Large intestine (tissue), 12 donors: ENCODE measurements at places on chromosomes 7 and 10.

DNA sequence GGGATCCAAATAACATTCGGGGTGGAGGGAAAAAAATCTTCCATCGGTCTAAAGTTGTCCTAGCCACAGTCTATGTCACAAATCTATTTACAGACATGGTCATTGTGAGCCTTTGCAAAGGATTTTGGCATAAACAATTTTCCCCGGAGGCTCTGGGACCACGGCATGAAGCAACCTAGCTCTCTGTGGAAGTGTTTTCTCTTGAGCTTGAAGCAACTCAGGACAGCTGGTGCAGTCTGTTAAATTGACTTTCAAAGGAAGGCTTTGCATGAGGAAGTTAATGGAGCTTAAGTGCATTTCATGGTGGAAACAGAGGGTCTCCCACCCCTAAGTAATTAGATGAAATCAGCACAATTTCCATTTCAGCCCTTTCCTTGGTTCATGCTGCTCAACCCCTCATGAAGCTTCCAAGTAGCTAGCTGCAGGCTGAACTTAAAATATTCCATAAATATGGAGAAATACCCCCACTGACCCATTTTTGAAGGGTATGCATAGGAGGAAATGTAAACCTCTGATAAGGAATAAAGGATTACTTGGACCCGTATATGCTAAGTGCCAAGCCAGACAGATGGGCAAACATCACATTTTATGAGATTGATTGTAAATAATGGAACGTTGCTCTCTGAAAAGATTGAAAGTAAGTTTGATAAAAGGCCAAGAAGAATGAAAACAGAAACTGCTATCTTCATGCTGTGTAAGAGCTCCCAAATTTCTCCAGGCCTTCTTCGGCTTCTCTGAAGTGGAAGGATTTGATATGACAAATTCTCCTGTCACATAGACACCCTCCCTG lies 39.9 kb downstream of the CCDC3 start:
- no peaks in the 10 kb centered on the region for H3K36me3 ChIP-seq
- H3K27me3 ChIP-seq: no peaks in the 10 kb centered on the region
- DNase-seq: no peak

GRCh38 chr7:36318116-36318515 lies 71.5 kb upstream of the ANLN start:
- no peak overlapping the region for H3K27ac ChIP-seq
- H3K4me3 ChIP-seq: no peak overlapping the region
- H3K4me1 ChIP-seq: no peaks in the 10 kb centered on the region
- no peaks in the 10 kb centered on the region for H3K27me3 ChIP-seq

DNA sequence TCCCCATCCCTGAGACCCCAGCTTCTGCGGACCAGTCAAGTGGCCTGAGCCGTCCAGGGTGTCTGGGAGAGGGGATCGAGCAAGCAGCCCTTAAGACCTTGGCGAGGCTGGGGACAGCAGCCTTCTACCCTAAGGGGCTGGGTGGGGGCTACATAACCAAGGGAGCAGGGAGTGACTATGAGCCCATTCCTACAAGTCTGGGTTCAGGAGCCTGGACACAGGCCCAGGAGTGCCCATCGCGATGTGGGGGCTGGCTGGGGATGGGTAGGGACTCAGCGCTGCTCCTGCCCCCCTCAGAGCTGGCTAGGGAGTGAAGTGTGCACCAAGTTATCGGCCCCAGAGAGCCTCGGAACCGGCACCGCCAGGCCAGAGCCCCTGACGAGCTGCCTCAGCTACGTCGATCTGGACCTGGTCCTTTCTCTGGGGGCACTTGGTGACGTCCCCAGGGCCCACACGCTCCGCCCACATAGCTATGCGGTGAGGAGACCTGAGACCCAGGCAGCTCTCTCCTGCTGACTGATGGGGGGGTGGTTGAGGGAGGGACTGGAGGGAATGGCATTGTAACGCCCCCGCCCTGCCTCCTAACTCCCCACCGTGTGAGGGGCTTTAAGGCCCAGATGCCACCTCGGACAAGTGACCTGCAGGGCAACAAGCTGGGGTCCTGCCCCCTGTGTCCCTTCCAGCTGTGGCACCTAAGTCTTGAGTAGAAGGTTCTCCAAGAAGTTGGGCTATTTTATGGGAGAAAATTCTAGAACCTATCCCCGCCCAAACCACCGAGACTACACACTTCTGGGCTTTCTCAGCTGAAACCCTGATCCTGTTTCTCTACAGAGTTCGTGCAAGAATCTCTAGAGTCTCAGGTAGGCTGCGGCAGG lies 2.5 kb downstream of the SAP25 start:
- H3K27ac ChIP-seq: no peak overlapping the region
- peaks cover 9% of the 10 kb centered on the region for H3K27me3 ChIP-seq
- DNase-seq: no peak
- H3K36me3 ChIP-seq: peaks cover 25% of the 10 kb centered on the region
- peaks cover 27% of the 10 kb centered on the region for H3K4me1 ChIP-seq
- no peak overlapping the region for H3K4me3 ChIP-seq

DNA sequence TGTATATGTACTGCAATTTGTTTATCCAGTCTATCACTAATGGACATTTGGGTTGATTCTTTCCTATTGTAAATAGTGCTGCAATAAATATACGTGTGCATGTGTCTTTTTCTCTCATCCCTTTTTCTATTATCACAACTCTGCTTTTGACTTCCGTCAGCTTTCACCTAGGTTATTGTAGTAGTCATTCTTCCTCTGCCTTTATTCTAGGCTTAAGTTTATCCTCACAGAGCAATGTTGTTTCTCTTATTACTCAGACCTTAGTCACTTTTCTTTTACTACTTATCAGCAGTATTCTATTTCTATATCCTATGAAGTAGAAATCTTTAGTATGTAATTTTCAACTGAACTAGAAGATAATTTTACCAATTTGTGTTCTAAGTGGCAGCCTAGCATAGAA lies 175.3 kb upstream of the SEMA3E start:
- no peaks in the 10 kb centered on the region for H3K27me3 ChIP-seq
- no peak overlapping the region for H3K4me3 ChIP-seq

- no peak for DNase-seq
- H3K4me3 ChIP-seq: no peak overlapping the region
- no peaks in the 10 kb centered on the region for H3K27me3 ChIP-seq
- no peak overlapping the region for H3K27ac ChIP-seq
Observed at GRCh38 chr7:16564023-16564380, 37.4 kb downstream of the LRRC72 start.

GRCh38 chr7:69864274-69864673 lies 266.0 kb downstream of the AUTS2 start:
- no peak overlapping the region for H3K4me3 ChIP-seq
- no peak for DNase-seq
- H3K36me3 ChIP-seq: no peaks in the 10 kb centered on the region
- H3K4me1 ChIP-seq: no peaks in the 10 kb centered on the region

- peak overlapping the region; percentile 36 for H3K4me3 ChIP-seq
- H3K27me3 ChIP-seq: peaks cover 19% of the 10 kb centered on the region
- no peaks in the 10 kb centered on the region for H3K36me3 ChIP-seq
- H3K27ac ChIP-seq: peak overlapping the region; percentile 13
- no peak for DNase-seq
Observed at GRCh38 chr7:107043921-107044346, 571 bp upstream of the PRKAR2B start.

- H3K27ac ChIP-seq: no peak overlapping the region
- H3K36me3 ChIP-seq: no peaks in the 10 kb centered on the region
- no peaks in the 10 kb centered on the region for H3K4me1 ChIP-seq
- DNase-seq: no peak
- no peak overlapping the region for H3K4me3 ChIP-seq
Observed at GRCh38 chr10:106396192-106396591, 768.3 kb downstream of the SORCS1 start.

DNA sequence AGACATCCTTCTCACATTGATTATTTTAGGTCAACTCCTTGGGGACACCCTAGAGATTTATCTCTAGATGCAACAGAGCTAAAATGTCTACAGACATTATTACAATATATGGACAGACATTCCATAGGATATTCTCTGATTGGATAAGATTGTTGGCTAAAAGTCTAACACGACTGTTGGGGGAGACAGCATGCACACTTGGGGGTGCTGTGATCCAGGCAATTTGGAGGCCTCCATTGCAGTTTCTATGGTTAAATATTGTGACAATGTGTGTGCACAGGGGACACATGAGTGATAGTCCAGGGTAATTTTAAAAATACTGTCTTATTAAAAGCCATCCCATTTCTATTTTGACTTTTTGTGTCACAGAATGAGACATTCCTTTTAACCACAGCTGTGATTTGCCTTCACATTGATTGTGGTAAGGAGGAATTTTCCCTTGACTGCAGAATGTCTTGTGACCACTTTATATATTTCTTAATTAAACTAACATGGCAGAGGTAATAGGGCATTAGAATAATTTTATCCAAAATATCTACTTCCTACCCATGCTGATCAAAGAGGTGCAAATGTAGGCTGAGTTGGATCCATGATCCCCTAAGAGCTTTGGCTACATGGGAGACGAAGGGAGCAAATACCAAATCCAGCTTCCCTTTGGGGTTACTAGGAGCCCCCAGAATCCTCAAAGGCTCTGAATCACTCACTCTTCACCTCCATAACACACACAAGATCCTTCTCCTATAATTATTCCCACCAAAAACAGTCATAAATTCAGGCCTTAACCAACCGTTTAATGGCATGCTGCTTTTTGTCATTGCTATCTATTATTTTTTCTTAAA lies 7.3 kb downstream of the TFPI2 start:
- H3K4me3 ChIP-seq: no peak overlapping the region
- H3K27me3 ChIP-seq: no peaks in the 10 kb centered on the region
- no peaks in the 10 kb centered on the region for H3K4me1 ChIP-seq
- no peaks in the 10 kb centered on the region for H3K36me3 ChIP-seq
- no peak for DNase-seq
- H3K27ac ChIP-seq: no peak overlapping the region

DNA sequence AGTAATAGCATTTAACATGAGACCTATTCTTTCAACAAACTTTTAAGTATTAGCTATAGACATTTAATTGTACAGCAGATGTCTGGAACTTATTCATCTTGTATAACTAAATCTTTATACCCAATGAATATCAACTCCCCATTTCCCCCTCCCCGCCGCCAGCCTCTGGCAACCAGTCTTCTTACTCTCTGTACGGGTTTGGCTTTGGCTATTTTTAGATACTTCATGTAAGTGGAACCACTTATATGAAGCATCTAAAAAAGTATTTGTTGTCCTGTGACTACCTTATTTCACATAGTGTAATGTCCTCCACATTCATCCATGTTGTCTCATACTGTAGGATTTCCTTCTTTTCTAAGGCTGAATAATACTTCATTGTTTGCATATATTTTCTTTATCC lies 60.8 kb downstream of the RAB18 start:
- no peaks in the 10 kb centered on the region for H3K36me3 ChIP-seq
- H3K4me3 ChIP-seq: no peak overlapping the region
- H3K4me1 ChIP-seq: no peaks in the 10 kb centered on the region
- no peak overlapping the region for H3K27ac ChIP-seq
- no peak for DNase-seq
- H3K27me3 ChIP-seq: no peaks in the 10 kb centered on the region
